CD4-positive, CD25-positive, alpha-beta regulatory T cell (primary cell): ENCODE measurements at places on chromosomes 7 and 10. TPM values are rescaled to one million over a fixed set of nuclear protein-coding genes. Genes with fewer than 3 reads are reported as not detected.

GRCh38 chr7:19051767-19052375 is 65.6 kb downstream of the TWIST1 start:
- no peak for DNase-seq
- no peak overlapping the region for H3K4me3 ChIP-seq
- H3K4me1 ChIP-seq: no peaks in the 10 kb centered on the region

- H3K27me3 ChIP-seq: peaks cover 7% of the 10 kb centered on the region
- H3K4me1 ChIP-seq: no peaks in the 10 kb centered on the region
- H3K27ac ChIP-seq: no peak overlapping the region
Observed at GRCh38 chr10:23512355-23513058, 73.6 kb downstream of the OTUD1 start.

Gene GIMAP5
- 37.4 TPM for total RNA-seq

Gene DGKI
- not detected for total RNA-seq

- no peak for DNase-seq
- no peak overlapping the region for H3K27ac ChIP-seq
- H3K27me3 ChIP-seq: no peaks in the 10 kb centered on the region
- H3K4me3 ChIP-seq: no peak overlapping the region
- peaks cover 67% of the 10 kb centered on the region for H3K36me3 ChIP-seq
Observed at GRCh38 chr10:119829429-119829828, 43.2 kb downstream of the MCMBP start.

GRCh38 chr7:137934941-137935883 is 66.7 kb downstream of the CREB3L2 start:
- H3K27ac ChIP-seq: peak overlapping the region; percentile 91
- peaks cover 31% of the 10 kb centered on the region for H3K4me1 ChIP-seq
- no peaks in the 10 kb centered on the region for H3K27me3 ChIP-seq
- DNase-seq: no peak
- H3K36me3 ChIP-seq: no peaks in the 10 kb centered on the region

GRCh38 chr7:70000737-70001348 is 402.6 kb downstream of the AUTS2 start:
- no peak for DNase-seq
- H3K4me3 ChIP-seq: no peak overlapping the region
- H3K27ac ChIP-seq: no peak overlapping the region

DNA sequence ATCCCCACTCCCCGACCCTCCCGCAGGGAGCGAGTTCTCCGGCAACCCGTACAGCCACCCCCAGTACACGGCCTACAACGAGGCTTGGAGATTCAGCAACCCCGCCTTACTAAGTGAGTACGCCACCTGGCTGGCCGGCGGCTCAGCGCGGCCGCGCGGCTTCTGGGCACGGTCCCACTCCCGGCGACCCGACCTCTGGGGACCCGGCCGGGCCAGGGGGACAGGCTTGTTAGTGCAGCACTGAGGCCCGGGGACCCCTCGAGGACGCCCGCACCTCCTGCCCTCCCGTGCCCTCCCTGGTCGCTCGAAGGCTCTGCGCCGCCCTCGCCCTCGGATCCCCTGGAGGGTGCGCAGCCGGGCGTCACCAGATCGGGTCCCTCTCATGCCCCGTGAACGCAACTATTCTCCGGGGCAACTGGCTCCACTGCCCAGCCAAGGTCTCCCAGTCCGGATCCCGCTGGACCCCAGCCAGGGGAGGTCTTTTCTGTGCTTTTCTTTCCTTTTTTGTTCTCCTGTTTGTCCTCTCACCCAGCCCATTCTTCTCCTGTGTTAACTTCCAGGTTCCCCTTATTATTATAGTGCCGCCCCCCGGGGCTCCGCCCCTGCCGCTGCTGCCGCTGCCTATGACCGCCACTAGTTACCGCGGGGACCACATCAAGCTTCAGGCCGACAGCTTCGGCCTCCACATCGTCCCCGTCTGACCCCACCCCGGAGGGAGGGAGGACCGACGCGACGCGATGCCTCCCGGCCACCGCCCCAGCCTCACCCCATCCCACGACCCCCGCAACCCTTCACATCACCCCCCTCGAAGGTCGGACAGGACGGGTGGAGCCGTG is 81.8 kb downstream of the PAX2 start:
- H3K27ac ChIP-seq: no peak overlapping the region
- no peaks in the 10 kb centered on the region for H3K36me3 ChIP-seq
- peak; percentile 34 for DNase-seq
- H3K4me1 ChIP-seq: peaks cover 41% of the 10 kb centered on the region
- H3K27me3 ChIP-seq: peaks cover 34% of the 10 kb centered on the region

- peaks cover 12% of the 10 kb centered on the region for H3K27me3 ChIP-seq
- no peak for DNase-seq
- no peaks in the 10 kb centered on the region for H3K36me3 ChIP-seq
- H3K4me3 ChIP-seq: no peak overlapping the region
- H3K4me1 ChIP-seq: no peaks in the 10 kb centered on the region
Observed at GRCh38 chr7:25908154-25908949, 243.6 kb upstream of the NFE2L3 start.

Gene PDK4
- total RNA-seq: not detected

GRCh38 chr10:102599565-102600327 is 44.5 kb upstream of the TRIM8 start:
- H3K27ac ChIP-seq: no peak overlapping the region
- no peak for DNase-seq
- H3K27me3 ChIP-seq: no peaks in the 10 kb centered on the region
- H3K4me1 ChIP-seq: no peaks in the 10 kb centered on the region
- no peak overlapping the region for H3K4me3 ChIP-seq

- no peaks in the 10 kb centered on the region for H3K27me3 ChIP-seq
- H3K36me3 ChIP-seq: no peaks in the 10 kb centered on the region
- no peak overlapping the region for H3K27ac ChIP-seq
- H3K4me1 ChIP-seq: no peaks in the 10 kb centered on the region
Observed at GRCh38 chr10:60453036-60453435, 63.4 kb upstream of the ANK3 start.

GRCh38 chr10:98994030-98994429 is 241.6 kb downstream of the HPSE2 start:
- no peak for DNase-seq
- no peaks in the 10 kb centered on the region for H3K4me1 ChIP-seq
- no peak overlapping the region for H3K4me3 ChIP-seq
- H3K36me3 ChIP-seq: no peaks in the 10 kb centered on the region

GRCh38 chr10:124035928-124036558 is 57.4 kb downstream of the CHST15 start:
- H3K36me3 ChIP-seq: no peaks in the 10 kb centered on the region
- H3K4me3 ChIP-seq: no peak overlapping the region
- peak; percentile 91 for DNase-seq
- no peaks in the 10 kb centered on the region for H3K27me3 ChIP-seq

Gene SYCE1
- 1.7 TPM for total RNA-seq

DNA sequence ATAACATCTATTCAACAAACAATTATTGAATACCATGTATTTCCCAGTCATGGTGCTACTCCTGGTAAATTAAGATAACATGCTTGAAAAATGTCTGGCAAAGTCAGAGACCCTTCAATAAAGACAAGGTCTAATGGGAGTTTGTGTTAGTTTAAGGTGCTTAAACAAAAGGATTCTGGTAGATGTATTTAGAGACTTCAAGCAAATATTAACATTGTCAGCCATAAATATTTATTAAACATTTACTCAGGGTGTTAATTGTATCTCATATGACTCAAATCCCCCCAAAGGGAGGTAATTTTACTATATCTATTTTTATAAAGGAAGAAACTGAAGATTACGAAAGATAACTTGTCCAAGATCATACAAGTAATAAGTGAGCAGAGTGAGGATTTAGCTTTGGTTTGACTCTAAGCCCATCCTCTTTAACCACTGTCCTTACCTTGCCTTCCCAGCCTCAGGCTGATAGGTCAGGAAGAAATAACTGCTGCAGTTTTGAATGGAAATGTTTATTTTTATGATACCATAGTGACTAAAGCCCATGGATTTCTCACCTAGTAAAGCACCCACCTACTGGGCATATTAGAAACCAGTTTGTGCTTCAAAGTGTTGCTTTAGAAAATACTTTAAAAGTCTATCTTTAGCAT is 215.4 kb downstream of the COBL start:
- H3K4me3 ChIP-seq: no peak overlapping the region
- H3K27ac ChIP-seq: no peak overlapping the region
- peaks cover 2% of the 10 kb centered on the region for H3K27me3 ChIP-seq
- H3K4me1 ChIP-seq: no peaks in the 10 kb centered on the region
- H3K36me3 ChIP-seq: no peaks in the 10 kb centered on the region

GRCh38 chr7:78301407-78301806 is 502.8 kb downstream of the PHTF2 start:
- H3K4me1 ChIP-seq: no peaks in the 10 kb centered on the region
- DNase-seq: no peak
- H3K4me3 ChIP-seq: no peak overlapping the region
- no peaks in the 10 kb centered on the region for H3K36me3 ChIP-seq

Gene CLEC2L
- total RNA-seq: 0.39 TPM

Gene SPAM1
- not detected for total RNA-seq

GRCh38 chr10:89314676-89315075 is 12.8 kb downstream of the IFIT2 start:
- no peaks in the 10 kb centered on the region for H3K27me3 ChIP-seq
- no peaks in the 10 kb centered on the region for H3K36me3 ChIP-seq
- DNase-seq: no peak
- no peak overlapping the region for H3K27ac ChIP-seq
- H3K4me3 ChIP-seq: no peak overlapping the region
- H3K4me1 ChIP-seq: no peaks in the 10 kb centered on the region

Gene VWC2
- total RNA-seq: not detected

Gene TET1
- total RNA-seq: 4.3 TPM

- no peaks in the 10 kb centered on the region for H3K27me3 ChIP-seq
- no peak for DNase-seq
- H3K36me3 ChIP-seq: no peaks in the 10 kb centered on the region
Observed at GRCh38 chr7:30249316-30249715, 35.1 kb upstream of the ZNRF2 start.

GRCh38 chr7:94368371-94368791 is 26.3 kb upstream of the COL1A2 start:
- no peak for DNase-seq
- H3K4me1 ChIP-seq: no peaks in the 10 kb centered on the region
- no peak overlapping the region for H3K27ac ChIP-seq
- H3K27me3 ChIP-seq: no peaks in the 10 kb centered on the region
- no peaks in the 10 kb centered on the region for H3K36me3 ChIP-seq
- no peak overlapping the region for H3K4me3 ChIP-seq

Gene MINPP1
- 2.8 TPM for total RNA-seq

Gene ZNF727
- total RNA-seq: not detected

- DNase-seq: peak; percentile 59
- H3K27ac ChIP-seq: peak overlapping the region; percentile 9
- H3K27me3 ChIP-seq: no peaks in the 10 kb centered on the region
- H3K4me1 ChIP-seq: peaks cover 22% of the 10 kb centered on the region
Observed at GRCh38 chr10:104308439-104308903, 29.8 kb downstream of the ITPRIP start.

- no peaks in the 10 kb centered on the region for H3K36me3 ChIP-seq
- peak; percentile 54 for DNase-seq
- H3K4me1 ChIP-seq: peaks cover 5% of the 10 kb centered on the region
- no peak overlapping the region for H3K27ac ChIP-seq
Observed at GRCh38 chr10:75187961-75188426, 22.6 kb upstream of the VDAC2 start.

Gene POMZP3
- total RNA-seq: 22.3 TPM

Gene FAM25A
- not detected for total RNA-seq

- peaks cover 18% of the 10 kb centered on the region for H3K36me3 ChIP-seq
- peak overlapping the region; percentile 95 for H3K27ac ChIP-seq
- H3K4me1 ChIP-seq: peaks cover 62% of the 10 kb centered on the region
- H3K27me3 ChIP-seq: no peaks in the 10 kb centered on the region
Observed at GRCh38 chr10:17227367-17228090, 512 bp upstream of the VIM start.

DNA sequence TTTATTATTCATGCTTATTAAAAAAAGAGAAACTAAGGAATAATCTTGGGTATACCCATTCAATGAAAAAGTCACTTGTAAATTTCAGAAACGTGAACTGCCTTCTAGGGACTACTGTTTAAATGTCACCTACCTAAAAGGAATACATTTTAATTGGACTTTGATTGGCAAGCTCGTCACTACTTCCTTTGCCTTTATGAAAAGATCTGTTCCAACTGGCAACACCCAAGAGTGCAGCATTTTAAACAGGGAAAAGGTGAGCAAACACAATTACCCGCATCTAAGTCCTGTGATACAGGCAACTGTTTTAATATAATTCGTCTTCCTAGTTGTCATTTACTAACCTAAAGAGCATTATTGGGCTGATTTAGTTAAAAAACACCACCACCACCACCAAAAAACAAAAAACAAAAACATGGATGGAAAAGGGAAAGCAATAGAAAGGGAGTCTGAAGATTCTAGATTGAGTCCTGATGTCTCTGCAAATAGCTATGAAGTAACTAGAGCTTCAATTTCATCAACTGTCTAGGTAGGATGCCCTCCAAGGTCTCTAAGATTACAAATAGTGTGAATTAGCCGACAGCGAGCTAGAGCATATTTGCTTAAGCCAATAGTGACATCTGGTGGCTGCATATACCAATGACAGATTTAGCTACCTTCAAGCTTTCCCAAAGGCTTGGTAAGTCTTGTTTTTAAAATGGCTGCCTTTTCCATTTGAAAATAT is 33.8 kb upstream of the ICA1 start:
- DNase-seq: peak; percentile 13
- H3K36me3 ChIP-seq: no peaks in the 10 kb centered on the region
- no peak overlapping the region for H3K4me3 ChIP-seq
- H3K27ac ChIP-seq: no peak overlapping the region
- H3K27me3 ChIP-seq: peaks cover 6% of the 10 kb centered on the region
- no peaks in the 10 kb centered on the region for H3K4me1 ChIP-seq

GRCh38 chr7:81210137-81211064 is 291.6 kb upstream of the SEMA3C start:
- no peaks in the 10 kb centered on the region for H3K4me1 ChIP-seq
- no peak for DNase-seq
- no peak overlapping the region for H3K4me3 ChIP-seq

GRCh38 chr7:64098-64915 is 128.1 kb upstream of the FAM20C start:
- no peak overlapping the region for H3K27ac ChIP-seq
- H3K36me3 ChIP-seq: no peaks in the 10 kb centered on the region
- no peaks in the 10 kb centered on the region for H3K4me1 ChIP-seq
- no peaks in the 10 kb centered on the region for H3K27me3 ChIP-seq

Gene CRPPA
- 0.17 TPM for total RNA-seq

Gene ELN
- total RNA-seq: 0.35 TPM

DNA sequence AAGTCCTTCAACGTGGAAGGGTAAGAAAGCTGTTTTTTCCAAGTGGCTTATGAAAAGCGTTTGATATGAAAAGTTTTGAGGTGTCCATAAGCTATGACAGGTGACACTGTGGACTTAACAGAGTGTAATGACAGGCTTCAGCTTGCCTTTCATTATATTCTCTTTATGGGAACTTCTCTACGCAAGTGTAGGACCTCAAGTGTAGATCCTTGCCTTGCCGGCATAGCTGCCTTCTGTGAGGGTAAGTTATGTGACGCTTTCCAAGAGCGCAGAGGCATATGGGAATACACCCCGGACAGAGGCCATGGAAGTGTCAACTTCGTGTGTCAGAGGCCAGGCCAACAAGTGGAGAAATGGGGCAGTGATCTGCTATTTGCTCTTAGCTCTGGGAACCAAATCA is 91.9 kb downstream of the GALNT11 start:
- no peak for DNase-seq
- H3K4me1 ChIP-seq: no peaks in the 10 kb centered on the region
- H3K4me3 ChIP-seq: no peak overlapping the region
- no peak overlapping the region for H3K27ac ChIP-seq

GRCh38 chr10:112816891-112817290 is 133.2 kb upstream of the TCF7L2 start:
- H3K36me3 ChIP-seq: peaks cover 8% of the 10 kb centered on the region
- DNase-seq: no peak
- no peaks in the 10 kb centered on the region for H3K4me1 ChIP-seq
- no peaks in the 10 kb centered on the region for H3K27me3 ChIP-seq
- no peak overlapping the region for H3K27ac ChIP-seq

- no peaks in the 10 kb centered on the region for H3K4me1 ChIP-seq
- DNase-seq: no peak
- H3K4me3 ChIP-seq: no peak overlapping the region
- H3K36me3 ChIP-seq: no peaks in the 10 kb centered on the region
- H3K27me3 ChIP-seq: no peaks in the 10 kb centered on the region
- H3K27ac ChIP-seq: no peak overlapping the region
Observed at GRCh38 chr10:108801220-108801619, 1122.1 kb downstream of the XPNPEP1 start.

Gene GALNT17
- total RNA-seq: not detected
